ENCODE measurements at places on chromosomes 16 and 17. TPM values are rescaled to one million over a fixed set of nuclear protein-coding genes. Genes with fewer than 3 reads are reported as not detected.

Gene MPRIP
- polyA plus RNA-seq = 191 TPM

Gene RHBDL3
- polyA plus RNA-seq = 3.5 TPM

Gene NFATC2IP
- polyA plus RNA-seq = 69.0 TPM

Gene CYLD
- polyA plus RNA-seq = 89.3 TPM

Gene MYH1
- 3.0 TPM for polyA plus RNA-seq

Gene FGF11
- polyA plus RNA-seq = 4.6 TPM

Gene KRT40
- polyA plus RNA-seq = 0.45 TPM

Gene PRSS21
- polyA plus RNA-seq = 153 TPM

Gene SOX15
- polyA plus RNA-seq = 2.6 TPM

Gene ATP1B2
- polyA plus RNA-seq = 10.1 TPM

Gene CD300A
- 3.7 TPM for polyA plus RNA-seq

Gene MSI2
- polyA plus RNA-seq = 46.5 TPM

Gene CMTM1
- 103 TPM for polyA plus RNA-seq

Gene SLC16A6
- polyA plus RNA-seq = 2.2 TPM

Gene TERB1
- polyA plus RNA-seq = 13.3 TPM
